ENCODE measurements at places on chromosomes 7 and 10.

- peak; percentile 41 for DNase-seq
These were observed 25.7 kb downstream of the C7orf25 start for GRCh38 chr7:42886129-42886528.

DNA sequence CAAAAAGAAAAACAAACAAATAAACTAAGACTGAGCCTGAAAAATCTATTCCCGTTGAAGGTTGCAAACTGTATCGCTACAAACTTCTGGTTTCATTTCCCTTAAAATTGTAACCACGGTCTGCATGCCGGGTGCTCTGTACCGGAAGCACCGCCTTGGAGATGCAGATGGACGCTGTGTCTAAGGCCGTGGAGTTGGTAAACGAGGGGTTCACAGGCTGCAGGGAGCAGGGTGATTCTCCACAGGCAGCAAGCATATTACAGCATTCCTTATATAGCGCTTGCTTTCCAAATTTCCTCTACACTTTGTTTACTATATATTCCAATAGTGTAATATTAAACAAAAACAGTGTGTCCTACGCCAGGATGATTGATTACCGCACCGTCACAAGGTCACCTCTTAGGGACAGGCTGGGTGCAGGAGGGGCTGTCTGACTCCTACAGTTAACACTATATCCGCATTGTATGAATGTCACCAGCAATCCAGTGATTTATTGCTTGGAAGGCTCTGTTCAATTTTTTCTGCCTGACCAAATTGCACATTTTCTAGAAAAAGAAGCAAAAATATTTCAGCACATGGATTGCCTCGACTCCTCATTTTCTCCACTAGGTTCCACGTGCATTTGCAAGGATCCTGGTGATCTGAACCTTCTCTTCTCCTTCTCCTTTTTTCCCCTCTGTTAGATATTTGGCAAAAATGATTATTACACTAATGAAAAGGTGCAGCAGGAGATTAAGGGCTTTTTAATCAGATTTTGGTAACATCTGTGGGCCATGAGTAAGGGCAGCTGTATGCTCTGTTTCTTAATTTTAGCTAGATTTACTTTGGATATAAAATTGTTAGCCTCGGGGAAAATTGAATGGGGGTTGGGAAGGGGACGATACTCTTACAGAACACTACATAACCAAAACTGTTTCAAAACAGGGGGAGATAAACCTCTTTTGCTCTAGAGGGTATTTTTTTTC lies 325.8 kb upstream of the MGMT start:
- peak; percentile 66 for DNase-seq

DNA sequence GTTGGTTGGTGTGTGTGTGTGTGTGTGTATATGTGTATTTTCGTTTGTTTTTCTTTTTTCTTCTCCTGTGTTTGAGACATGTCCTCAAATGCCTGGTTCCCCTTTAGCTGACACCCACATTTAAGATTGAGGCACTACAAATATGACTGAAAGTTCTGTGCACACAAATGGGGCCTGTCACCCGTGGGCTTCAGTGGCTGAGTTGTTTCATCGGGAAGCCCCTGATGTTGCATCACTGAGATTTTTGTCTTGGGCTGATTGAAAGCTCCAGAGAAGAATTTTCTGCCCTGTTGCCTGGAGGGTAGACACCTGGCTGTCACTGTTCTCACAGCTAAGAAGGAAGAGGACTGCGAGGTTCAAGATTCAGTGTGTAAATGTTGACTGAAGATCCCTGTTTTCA lies 283.8 kb upstream of the C7orf33 start:
- no peak for DNase-seq

- no peak for DNase-seq
These were observed 47.0 kb downstream of the FAM171A1 start for GRCh38 chr10:15324113-15324512.

DNA sequence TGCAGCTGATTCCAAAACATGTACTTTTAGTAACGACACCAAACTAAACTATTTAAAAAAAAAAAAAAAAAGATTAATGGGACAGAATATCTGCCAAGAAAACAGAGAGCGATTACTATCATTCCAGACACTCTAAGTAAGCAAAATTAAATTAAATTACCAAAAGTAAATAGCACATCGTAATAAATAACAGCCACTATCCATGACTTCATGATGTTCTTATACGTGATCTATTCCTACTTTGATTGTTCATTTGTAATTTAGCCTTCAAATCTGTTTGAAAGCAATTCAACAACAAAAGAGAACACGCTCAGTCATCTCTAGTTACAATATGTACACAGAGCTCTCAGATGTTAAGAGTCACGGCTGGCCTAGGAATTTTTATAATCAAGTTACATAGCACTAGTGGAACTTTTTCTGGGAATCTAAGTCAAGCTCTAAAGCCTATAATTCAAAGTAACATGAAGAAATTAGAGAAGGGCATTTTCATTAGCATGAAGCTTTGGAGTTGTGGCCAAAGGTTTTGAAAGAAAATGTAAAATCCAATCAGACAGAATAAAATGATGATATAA lies 241.7 kb upstream of the NEBL start:
- DNase-seq = no peak

GRCh38 chr7:21981524-21981923 lies 35.8 kb upstream of the CDCA7L start:
- DNase-seq = no peak

DNA sequence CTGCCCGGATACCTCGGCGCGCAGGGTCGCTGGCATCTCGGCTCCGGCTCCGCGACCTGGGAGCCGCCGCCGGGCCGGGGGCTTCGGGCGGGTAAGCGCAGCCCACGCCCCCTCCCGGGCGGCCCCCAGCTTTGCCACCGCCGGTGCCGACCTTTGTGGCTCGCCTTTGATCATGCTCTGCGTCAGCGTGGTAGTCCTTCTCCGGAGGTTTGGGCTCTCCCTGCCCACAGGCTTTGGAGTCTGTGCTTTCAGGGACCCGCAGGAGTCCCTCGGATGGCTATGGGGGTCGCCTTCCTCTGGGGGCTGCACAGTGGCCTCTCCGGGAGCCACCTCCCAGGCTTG lies 7.3 kb downstream of the ATP6V1F start:
- no peak for DNase-seq

GRCh38 chr10:127932521-127933270 lies 25.8 kb downstream of the PTPRE start:
- no peak for DNase-seq

GRCh38 chr10:86657396-86658011 lies 3.2 kb downstream of the OPN4 start:
- DNase-seq = peak; percentile 7

- no peak for DNase-seq
These were observed 11.7 kb downstream of the SRPK2 start for GRCh38 chr7:105376908-105377533.

Measured in SK-N-SH (cell line).